T-cell (primary cell): ENCODE measurements at places on chromosomes 1 and 21.

GRCh38 chr1:207922554-207922953, 11.6 kb upstream of the CD34 start:
- no peak overlapping the region for H3K27ac ChIP-seq
- H3K27me3 ChIP-seq: no peaks in the 10 kb centered on the region
- H3K36me3 ChIP-seq: no peaks in the 10 kb centered on the region
- H3K4me3 ChIP-seq: no peak overlapping the region

DNA sequence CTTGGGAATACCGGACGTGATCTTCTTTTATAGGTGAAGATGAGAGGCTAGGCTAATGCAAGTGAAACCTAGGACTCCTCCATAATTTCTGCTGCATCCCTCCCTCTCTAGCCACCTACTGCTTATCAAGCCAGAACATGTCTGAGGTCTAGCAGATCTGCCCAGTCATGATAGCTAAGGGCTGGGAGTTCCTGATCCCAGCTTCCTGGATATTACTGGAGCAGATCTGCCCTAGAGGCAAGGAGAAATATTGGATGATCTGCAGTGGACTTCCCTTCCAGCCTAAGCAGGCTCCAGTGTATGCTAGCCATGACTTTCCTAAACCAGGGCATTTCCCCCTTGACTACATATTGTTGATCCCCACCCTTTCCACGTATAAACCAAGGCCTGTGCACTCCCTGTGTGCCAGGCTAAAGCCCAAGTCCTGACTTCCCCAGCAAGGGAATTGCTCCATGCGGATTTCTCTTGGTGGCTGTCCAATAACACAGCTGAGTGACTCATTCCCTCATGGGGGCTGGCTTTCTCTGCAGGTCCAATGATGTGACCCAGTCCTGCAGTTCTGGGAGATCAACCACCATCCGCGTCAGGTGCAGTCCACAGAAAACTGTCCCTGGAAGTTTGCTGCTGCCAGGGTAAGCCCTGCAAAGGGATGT, 15.5 kb upstream of the SARS1 start:
- no peak overlapping the region for H3K27ac ChIP-seq
- H3K4me1 ChIP-seq: peaks cover 11% of the 10 kb centered on the region
- no peak for DNase-seq

- no peak overlapping the region for H3K4me3 ChIP-seq
- no peaks in the 10 kb centered on the region for H3K4me1 ChIP-seq
- no peak overlapping the region for H3K27ac ChIP-seq
- H3K36me3 ChIP-seq: no peaks in the 10 kb centered on the region
These were observed 355.5 kb downstream of the HLX start for GRCh38 chr1:221234791-221235190.

GRCh38 chr21:36696390-36697059, 2.4 kb upstream of the SIM2 start:
- peaks cover 8% of the 10 kb centered on the region for H3K4me1 ChIP-seq
- H3K36me3 ChIP-seq: no peaks in the 10 kb centered on the region
- H3K4me3 ChIP-seq: no peak overlapping the region
- peaks cover 86% of the 10 kb centered on the region for H3K27me3 ChIP-seq
- DNase-seq: no peak
- no peak overlapping the region for H3K27ac ChIP-seq

GRCh38 chr1:8351693-8352470, 34.0 kb downstream of the SLC45A1 start:
- H3K4me1 ChIP-seq: peaks cover 5% of the 10 kb centered on the region
- no peaks in the 10 kb centered on the region for H3K27me3 ChIP-seq
- no peak overlapping the region for H3K4me3 ChIP-seq
- peaks cover 22% of the 10 kb centered on the region for H3K36me3 ChIP-seq

GRCh38 chr1:205392650-205393049, 29.2 kb downstream of the LEMD1 start:
- no peaks in the 10 kb centered on the region for H3K36me3 ChIP-seq
- H3K4me1 ChIP-seq: no peaks in the 10 kb centered on the region
- no peak for DNase-seq
- no peak overlapping the region for H3K27ac ChIP-seq

DNA sequence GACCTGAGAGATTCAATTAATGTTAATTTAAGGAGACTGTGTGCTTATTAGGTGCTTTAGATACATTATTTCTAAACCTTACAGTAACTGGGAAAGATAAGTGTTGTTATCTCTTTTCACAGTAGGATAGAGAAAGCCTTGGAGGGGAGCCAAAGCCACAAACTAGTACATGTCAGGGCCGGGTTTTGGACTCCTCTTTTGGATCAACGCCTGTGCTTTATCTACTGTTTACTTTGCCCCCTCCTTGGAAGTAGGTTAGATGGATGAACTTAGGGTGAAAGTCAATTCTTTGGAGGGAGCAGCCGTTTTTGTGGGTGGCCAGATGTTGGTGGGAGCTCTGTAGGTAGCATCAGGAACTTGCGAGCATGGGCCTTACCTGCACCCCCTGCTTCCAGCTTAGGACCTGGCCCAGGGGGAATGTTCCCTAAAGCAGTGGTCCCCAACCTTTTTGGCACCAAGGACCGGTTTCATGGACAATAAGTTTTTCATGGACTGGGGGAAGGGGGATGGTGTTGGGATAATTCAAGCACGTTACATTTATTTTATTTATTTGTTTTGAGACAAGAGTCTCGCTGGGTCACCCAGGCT, 1.7 kb downstream of the HHAT start:
- H3K4me3 ChIP-seq: no peak overlapping the region
- H3K36me3 ChIP-seq: no peaks in the 10 kb centered on the region
- H3K27ac ChIP-seq: no peak overlapping the region
- no peaks in the 10 kb centered on the region for H3K27me3 ChIP-seq
- DNase-seq: no peak

DNA sequence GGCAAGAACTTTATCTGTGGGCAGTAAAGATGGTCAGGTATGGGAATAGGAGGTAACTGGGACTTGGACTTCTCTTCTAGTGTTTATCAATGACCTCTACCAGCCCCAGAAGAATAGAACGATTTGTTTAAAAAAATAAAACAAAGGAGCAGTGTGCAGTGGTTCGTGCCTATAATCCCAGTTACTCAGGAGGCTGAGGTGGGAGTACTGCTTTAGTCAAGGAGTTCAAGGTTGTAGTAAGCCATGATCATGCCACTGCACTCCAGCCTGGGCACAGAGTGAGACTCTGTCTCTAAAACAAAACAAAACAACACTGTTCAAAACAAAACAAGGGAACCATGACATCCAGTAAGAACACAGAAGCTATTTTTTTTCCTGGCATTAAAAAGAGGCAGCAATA, 4.3 kb downstream of the RNF19B start:
- no peak for DNase-seq
- H3K36me3 ChIP-seq: no peaks in the 10 kb centered on the region
- H3K4me1 ChIP-seq: peaks cover 25% of the 10 kb centered on the region
- H3K27ac ChIP-seq: no peak overlapping the region
- H3K4me3 ChIP-seq: no peak overlapping the region

GRCh38 chr1:155075535-155075934, 3.1 kb upstream of the EFNA3 start:
- H3K27ac ChIP-seq: no peak overlapping the region
- no peak overlapping the region for H3K4me3 ChIP-seq
- DNase-seq: no peak
- peaks cover 54% of the 10 kb centered on the region for H3K4me1 ChIP-seq
- H3K36me3 ChIP-seq: no peaks in the 10 kb centered on the region

DNA sequence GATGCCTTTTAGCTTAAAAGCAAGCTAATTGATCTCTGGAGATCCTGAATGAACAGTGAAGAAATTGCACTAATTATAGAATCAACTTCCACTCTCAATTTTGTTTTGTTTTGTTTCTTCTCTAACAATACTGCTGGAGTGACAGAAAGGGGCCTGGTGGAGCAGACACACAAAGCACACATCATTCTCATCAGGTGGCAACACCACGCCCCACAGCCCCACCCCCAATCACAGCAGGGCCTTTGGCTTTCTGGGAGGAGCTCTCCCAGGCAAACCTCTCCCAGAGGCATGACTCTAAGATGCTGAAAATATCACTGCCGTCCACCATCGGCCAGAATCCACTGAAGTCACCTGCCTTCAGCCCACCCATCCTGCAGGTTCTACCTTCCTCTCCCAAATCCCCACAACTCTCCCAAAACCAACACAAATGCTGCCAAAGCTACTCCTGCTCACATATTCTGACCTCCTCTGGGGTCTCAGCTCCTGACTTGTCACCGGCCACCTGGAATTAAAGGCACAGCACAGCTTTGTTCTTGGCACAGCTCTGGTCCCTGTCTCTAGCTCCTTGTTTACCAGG, 120.7 kb downstream of the GRIK3 start:
- no peaks in the 10 kb centered on the region for H3K4me1 ChIP-seq
- no peak for DNase-seq
- H3K4me3 ChIP-seq: no peak overlapping the region
- no peaks in the 10 kb centered on the region for H3K27me3 ChIP-seq
- no peaks in the 10 kb centered on the region for H3K36me3 ChIP-seq

DNA sequence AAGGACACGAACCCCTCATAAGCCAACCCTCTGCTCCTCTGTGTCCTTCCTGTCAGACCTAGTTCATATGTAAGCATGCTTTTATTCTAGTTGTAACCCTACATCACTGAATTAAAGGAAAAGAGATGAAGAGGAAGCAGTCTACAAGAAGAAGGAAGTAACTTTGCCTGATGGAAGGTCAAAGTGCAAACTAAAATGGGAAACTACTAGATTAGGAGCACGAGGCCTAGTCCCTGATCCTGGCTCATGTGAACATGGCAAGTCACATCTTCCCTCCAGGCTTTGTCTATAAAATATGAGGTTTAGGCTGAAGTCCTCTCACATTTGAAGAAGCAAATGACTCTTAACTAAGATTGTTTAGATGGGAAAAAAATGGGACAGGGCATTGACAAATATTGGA, 13.2 kb downstream of the ZMYND12 start:
- H3K4me1 ChIP-seq: no peaks in the 10 kb centered on the region
- DNase-seq: no peak
- H3K27me3 ChIP-seq: no peaks in the 10 kb centered on the region
- no peak overlapping the region for H3K4me3 ChIP-seq
- no peak overlapping the region for H3K27ac ChIP-seq

- no peak for DNase-seq
- no peak overlapping the region for H3K4me3 ChIP-seq
- no peak overlapping the region for H3K27ac ChIP-seq
- H3K36me3 ChIP-seq: no peaks in the 10 kb centered on the region
- H3K4me1 ChIP-seq: no peaks in the 10 kb centered on the region
These were observed 43.7 kb upstream of the KCNA3 start for GRCh38 chr1:110718452-110718851.

DNA sequence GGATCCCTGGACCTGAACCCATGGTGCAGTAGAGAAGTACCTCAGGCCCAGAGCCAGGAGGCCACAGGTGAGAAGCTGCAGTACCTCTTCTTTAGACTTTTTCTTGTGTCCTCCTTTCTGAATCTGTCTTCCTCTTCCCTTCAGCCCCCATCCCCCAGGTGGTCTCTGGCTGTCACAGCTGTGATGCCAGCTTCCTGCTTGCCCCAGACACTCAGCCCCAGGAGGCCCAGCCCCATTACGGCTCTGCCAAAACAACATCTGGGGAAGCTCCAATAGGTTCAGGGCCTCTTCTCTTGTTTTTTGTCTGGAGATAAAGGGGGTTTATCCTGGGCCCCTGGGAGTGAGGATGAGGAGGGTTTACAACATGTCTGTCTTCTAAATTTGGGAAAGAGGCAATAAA, 9.5 kb upstream of the BTG2 start:
- H3K4me3 ChIP-seq: no peak overlapping the region
- DNase-seq: no peak
- H3K36me3 ChIP-seq: no peaks in the 10 kb centered on the region
- H3K4me1 ChIP-seq: peaks cover 17% of the 10 kb centered on the region

DNA sequence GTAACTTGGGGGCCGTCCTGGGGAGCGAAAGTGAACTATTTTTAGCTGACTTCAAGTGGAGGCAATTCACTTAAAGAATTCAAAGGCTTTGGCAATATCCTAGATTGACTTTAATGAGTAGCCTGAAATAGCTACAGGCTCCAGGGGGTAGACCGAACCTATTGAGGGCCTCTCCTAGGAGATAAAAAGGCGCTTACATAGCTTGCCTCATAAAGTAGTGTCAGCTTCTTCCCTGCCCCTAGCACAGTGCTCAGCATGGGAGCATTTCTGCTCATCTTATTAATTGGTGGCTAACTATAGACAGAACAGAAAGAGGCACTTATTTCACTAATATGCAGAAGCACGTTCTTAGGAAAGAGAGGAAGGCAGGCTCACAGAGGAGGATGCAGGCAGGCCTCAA, 12.3 kb upstream of the CTNNBIP1 start:
- H3K27ac ChIP-seq: no peak overlapping the region
- H3K4me1 ChIP-seq: no peaks in the 10 kb centered on the region
- no peak overlapping the region for H3K4me3 ChIP-seq

- H3K27me3 ChIP-seq: no peaks in the 10 kb centered on the region
- H3K36me3 ChIP-seq: no peaks in the 10 kb centered on the region
These were observed 81.6 kb downstream of the NPHP4 start for GRCh38 chr1:5910666-5911065.
